ENCODE measurements at places on chromosomes 5 and 9.

- no peak for DNase-seq
These were observed 86.1 kb downstream of the EDIL3 start for GRCh38 chr5:84298628-84299027.

DNA sequence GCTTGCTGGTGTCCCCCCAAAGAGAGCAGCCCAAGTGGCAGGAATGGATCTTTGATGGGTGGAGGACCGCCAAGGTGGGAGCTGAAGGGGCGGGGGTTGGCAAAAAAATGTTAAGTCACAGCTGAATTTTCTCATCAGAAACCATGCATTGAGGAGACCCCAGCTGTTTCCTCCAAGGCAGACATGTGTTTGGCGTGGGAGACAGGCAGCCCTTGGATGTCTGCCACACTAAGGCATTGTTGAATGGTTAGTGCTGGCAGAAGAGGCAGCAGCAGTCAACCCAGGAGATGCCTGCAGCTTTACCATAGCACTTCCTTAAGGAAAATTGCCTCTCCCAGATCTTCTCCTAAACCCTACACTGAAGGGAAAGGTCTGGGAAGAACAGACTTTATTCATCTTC is 394.9 kb upstream of the CD180 start:
- DNase-seq: no peak

GRCh38 chr9:97761056-97761598 is 64.0 kb upstream of the XPA start:
- no peak for DNase-seq

DNA sequence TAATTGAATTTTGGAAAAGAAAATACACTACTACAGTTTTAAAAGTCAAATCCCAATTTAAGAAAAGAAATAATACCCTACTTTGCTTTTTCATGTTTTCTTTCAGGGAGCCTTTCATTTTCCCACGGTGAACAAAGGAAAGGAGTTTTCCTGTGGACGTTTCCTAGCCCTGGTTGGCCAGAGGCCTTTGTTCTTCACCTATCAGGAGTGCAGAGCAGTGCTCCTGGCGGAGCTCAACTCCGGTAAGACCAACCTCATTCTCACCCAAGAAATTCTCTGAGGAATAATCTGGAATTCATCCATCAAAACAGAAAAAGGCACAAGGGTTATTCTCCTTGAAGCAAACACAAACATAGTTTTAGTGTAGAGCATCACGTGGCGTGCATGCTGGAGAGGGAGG is 248.9 kb downstream of the ADGRV1 start:
- DNase-seq: no peak

- DNase-seq: no peak
These were observed 3.2 kb upstream of the STPG3 start for GRCh38 chr9:137247916-137248175.

DNA sequence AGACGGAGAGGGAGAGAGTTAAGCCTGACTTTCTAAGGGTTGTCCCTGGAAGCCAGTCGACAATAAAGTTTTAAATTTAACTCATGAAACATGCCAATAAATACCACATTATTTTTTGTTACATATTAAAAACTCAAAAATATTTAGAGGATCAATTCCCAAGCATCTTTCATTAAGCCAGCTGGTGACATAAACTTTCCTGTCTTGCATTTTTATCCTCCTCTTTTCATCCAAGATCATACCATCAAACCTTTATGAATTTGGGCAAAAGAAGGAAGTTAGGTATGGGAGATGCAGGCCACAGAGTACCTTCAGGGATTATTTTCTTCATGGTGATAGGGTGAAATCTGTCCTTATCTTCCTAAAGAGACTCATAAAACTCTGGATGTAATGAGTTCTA is 178.3 kb upstream of the FBXL17 start:
- DNase-seq: no peak
